ENCODE measurements at places on chromosomes 4 and X.

DNA sequence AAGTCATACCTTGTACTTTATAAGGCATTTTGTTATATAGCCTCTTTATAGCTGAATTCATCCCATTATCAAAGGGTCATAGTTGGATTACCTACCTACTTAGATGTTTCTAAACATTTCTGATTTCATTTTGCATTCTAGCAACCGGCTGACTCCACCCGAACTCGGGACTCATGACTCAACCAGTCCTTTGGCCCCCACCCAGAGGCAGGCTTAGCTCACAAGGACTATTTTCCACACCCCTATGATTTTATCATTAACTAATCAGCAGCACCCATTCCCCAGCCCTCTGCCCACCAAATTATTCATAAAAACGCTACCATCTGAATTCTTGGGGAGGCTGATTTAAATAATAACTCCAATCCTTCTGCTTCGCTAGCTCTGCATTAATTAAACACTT is 79.9 kb upstream of the EGFL6 start:
- DNase-seq: peak; percentile 32

DNA sequence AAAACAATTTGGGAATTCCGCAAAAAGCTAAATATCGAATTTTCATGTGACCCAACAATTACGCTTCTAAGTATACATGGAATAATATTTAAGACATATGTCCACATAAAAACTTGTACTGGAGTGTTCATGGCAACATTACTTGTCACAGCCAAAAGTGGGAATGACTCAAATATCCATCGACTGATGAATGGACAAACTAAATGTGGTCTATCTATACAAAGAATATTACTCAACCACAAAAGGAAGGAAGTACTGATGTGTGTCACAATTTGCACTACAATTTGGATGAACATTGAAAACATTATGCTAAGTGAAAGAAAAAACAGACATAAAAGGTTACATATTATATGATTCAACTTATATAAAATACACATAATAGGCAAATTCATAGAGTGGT is 71.9 kb downstream of the AFF2 start:
- no peak for DNase-seq

DNA sequence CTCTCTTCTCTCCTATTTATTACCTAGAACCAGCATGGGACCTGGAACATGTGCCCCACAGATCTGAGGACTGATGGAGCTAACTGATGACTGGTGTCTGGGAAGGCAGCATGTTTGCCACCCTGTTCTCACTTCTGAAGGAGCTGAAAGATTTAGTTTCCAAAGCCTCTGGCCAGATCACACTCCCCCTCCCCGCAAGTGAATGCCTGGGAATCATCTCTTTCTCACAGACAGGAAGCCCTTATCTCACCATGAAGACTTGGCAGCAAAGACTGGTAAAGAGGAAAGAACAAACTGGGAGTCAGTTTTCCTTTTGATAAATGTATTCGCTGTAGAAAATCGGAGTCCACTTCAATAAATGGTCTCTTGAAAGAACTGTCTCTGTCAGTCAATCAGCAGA is 21.0 kb upstream of the PCYT1B start:
- no peak for DNase-seq

GRCh38 chr4:156705311-156705710 is 266.3 kb downstream of the PDGFC start:
- DNase-seq: peak; percentile 29
